ENCODE measurements at places on chromosomes 13 and 19.

DNA sequence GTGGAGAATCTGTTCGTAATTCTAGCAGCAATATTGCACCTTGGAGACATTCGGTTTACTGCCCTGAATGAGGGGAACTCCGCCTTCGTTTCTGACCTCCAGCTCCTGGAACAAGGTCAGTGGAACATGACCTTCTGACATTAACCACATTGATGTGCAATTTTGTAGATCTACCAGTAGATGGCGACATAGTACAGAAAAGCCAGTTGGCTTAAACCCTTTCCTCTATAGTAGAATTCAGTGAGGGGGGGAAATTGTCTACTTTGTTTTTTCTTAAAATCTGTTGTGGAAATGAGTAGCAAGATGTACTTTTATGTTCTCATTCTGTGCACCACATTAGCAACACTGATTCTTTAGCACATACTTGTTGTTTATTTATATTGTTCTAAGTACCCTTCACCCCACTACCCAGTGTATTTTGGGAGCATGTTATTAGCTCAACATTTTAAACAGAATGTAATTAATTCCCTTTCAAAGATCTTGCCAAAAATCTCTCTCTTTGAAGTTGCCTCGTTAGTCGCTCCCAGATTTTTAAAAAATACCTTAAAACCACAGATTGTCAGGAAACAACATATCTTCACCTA is 332.2 kb downstream of the MYO16 start:
- DNase-seq, result peak; percentile 57

DNA sequence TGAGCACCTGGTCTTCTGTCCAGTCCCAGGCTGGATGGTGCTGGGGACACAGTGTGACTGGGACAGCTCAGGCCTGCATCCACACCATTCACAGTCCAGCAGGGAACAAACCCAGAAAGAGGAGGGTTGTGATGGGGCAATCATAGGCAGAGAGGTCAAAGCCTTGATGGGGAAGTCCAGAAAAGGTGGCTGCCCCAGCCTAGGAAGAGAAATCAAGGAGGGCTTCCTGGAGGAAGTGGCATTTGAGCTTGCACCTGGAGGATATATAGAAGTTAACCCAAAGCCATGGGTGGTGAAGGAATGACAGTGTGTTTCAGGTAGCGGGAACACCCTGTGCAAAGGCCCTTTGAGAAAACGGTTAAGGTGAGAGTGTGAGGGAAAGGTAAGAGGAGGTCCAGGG is 2.6 kb upstream of the PRX start:
- no peak for DNase-seq

DNA sequence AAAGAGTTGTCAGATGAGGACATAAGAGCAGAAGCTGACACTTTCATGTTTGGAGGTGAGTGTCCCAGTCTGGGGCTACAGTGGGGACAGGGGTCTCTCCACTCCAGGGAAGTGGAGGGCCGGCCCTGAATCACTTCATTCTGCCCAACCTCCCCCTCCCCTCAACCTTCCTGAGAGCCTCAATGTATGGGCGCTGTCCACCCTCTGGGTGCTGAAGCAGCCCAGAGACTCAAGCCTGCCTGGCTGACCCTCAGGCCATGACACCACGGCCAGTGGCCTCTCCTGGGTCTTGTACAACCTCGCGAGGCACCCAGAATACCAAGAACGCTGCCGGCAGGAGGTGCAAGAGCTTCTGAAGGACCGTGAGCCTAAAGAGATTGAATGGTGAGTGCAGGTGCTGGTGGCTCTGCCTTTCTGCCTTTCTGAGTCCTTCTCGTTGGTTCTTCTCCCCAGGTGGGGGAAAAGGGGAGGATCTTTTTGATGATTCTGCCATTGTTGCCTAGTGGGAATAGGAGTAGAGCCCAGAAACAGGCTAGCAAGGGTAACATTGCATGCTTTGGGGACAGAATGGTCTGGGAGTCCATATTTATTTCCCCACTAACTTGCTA is 8.8 kb downstream of the CYP4F8 start:
- no peak for DNase-seq

GRCh38 chr19:47353307-47353712 is 4.2 kb downstream of the DHX34 start:
- DNase-seq, result no peak

GRCh38 chr19:23460656-23461055 is 65.4 kb upstream of the ZNF91 start:
- no peak for DNase-seq

GRCh38 chr19:40284501-40285352 is at the start of gene AKT2:
TSS of gene AKT2 (minus strand) at chr19:40285345. CDS start at chr19:40265267, 20,078 bp downstream.
- peak; percentile 58 for DNase-seq

- no peak for DNase-seq
Observed at GRCh38 chr19:16112778-16113177, 1.1 kb downstream of the RAB8A start.

DNA sequence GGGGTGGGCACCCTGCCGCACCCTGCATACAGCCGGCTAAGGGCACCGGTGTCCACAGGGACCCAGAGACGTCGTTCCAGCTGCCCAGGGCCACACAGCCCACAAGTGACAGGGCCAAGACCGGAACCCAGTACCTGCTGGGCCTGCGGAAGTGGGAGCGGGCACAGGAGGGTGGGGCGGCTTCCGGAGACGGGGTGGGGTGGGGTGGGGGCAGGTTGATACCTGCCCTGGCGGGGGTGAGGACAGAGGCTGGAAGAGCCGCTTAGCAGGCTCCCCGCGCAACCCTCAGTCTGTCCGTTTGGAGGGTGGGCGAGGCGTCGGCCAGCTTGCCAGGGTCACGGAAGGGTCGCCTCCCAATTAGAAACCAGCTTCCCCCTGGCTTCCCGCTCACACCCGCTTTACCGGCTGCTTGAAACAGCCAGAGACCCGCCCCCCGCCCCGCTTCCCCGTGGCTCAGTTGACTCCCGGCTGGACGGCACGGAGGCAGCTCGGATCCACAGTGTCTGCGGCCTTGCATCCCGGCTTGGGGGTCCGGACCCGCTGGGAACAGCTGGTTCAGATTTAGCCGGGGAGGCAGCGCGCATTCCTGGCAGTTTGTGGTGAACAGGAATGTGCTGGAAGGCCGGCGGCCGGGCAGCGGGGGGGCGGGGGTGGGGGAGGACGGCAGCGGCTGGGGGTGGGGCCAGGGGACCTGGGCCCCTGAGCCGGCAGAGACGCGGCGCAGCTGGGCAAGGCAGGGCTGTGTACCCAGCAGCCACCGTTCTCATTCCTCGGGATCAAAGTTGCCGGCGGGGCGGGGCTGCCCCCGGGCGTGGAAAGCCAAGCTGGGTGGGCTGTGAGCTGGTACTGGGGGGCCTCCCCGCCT is 1.9 kb downstream of the CNN2 start:
- DNase-seq, result no peak

DNA sequence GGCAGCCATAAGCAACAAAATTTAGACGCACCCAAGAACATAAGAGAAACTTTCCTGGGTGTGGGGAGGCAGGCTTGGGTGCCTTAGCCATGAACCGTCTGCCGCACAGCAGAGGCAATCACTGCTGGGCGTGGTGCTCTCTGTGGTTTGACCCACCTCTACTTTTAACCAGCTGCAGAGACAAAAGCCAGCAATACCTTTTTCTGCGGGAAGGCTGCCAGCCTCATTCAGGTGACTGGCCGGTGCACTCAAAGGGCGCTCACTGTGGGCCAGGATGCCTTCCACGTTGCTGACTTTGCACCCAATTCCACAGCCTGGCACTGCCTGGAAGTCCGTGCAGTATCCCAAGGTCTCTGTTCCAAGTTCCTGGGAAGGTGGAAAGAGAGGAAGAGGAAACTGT is 69.1 kb downstream of the ATP7B start:
- DNase-seq, result no peak

GRCh38 chr19:15926484-15926883 is 7.8 kb downstream of the CYP4F11 start:
- DNase-seq, result no peak

GRCh38 chr13:93977986-93978385 is 501.5 kb downstream of the DCT start:
- no peak for DNase-seq

DNA sequence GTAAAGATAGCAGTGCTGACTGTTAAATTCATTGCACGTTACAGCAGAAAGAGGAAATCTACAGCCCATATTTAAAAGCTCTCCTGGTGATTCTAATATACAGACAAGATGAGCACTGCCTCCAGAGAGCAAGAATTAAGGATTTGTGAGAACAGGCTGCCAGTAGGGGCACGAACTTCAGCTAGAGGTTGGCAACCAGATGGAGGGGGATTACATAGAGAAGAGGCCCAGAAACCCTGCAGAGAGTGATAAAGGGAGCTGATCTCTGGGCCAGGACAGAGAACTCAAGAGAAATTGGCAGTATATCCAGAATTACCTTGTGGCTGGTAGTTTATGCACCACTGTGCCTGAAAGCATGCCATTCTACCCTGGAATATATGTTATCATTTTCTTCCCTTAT is 144.8 kb downstream of the UFM1 start:
- DNase-seq, result no peak

- DNase-seq, result no peak
Observed at GRCh38 chr19:12840091-12841079, 2.1 kb downstream of the MAST1 start.
